Stimulated activated CD4-positive, alpha-beta T cell treated with anti-CD3 and anti-CD28 coated beads, Interleukin-1b, Interleukin-23, amount 100 ng/mL, for 4 hours (primary cell): ENCODE measurements at places on chromosomes 1 and 21.

DNA sequence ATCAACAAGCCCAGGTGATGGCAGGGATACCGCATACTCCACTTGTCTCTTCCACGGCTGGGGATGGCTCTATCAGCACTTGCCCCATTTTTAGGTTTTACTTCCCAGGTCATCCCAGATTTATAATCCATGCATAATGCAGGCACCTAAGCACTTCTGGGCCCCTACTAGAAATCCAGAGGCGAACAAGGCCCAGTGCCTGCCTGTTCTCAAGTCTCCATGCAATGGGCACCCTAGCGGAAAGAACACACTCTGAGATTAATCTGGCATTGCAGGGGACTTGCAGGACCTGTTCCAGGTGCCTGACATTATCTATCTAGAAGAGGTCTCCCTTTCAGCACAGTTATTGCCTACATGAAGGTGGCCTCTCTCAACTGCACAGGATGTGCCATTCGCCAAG, 39.8 kb downstream of the HIVEP3 start:
- no peak for DNase-seq

DNA sequence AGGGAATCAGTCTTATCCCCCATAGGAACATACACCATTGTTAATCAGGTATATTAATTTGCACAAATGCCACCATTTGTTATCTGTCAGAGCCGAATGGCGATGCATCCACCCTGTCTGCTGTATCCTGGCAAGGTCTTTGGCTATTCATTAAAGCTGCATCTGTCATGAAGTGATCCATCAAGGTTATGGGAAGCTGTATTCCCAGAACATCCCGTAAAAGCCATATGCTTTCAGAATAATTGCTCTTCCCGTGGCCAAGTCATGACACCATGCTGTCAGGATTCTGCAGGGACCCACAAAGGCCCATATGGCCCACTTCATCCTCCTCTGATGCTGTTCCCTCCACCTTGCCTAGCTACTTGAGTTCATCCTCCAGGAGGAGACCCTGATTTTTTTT, 103.9 kb downstream of the RAVER2 start:
- no peak for DNase-seq

DNA sequence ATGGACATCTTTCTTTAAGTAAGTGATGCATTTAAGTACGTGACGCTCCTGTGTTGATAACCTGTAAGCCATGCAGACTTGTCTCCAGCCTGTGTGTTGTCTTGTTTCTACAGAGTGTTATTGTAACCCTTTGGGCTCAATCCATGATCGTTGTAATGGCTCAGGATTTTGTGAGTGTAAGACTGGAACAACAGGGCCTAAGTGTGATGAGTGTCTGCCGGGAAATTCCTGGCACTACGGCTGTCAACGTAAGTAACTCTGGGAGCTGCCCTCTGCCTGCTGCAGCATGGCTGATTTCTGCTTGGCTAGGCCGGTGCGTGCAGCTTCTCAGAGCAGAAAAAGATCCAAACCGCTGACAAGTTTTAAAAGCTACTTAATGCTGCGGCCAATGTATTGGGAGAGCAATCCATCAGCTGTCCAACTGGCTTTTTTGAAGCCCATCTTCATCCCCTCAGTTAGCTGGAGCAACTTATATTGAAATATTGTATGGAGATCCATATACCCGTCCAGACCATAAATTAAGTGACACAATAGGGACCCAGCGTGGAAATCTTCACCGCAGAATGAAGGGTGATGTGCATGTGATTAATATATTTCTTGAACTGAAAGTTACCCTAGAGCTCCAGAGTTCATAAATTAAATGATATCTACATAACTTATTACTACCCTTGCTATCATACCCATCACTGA, 295.9 kb downstream of the NTNG1 start:
- DNase-seq = no peak

GRCh38 chr1:200636681-200637080, 16.1 kb upstream of the KIF14 start:
- no peak for DNase-seq

- DNase-seq = no peak
Measured at GRCh38 chr1:3822421-3822820, 26.1 kb upstream of the LRRC47 start.

DNA sequence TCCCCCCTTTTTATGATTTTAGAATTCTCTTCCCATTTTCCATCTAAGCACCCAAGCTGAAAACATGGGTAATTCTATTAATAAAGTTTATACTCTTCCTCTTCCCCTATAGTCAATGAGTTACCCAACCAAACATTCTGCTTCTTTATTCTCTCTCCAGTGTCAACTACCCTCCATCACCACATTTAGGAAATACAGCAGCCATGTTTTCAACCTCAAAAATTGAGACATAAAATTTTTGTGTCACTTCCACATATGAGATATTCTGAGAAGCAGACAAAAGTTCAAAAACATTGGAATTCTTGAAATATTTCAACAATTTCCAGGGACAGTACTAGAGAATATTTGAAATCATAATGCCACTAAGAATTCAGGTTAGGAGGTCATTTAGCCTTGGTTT, 64.8 kb upstream of the ATP1A1 start:
- DNase-seq = no peak

- DNase-seq = no peak
Measured at GRCh38 chr1:19981507-19982312, 2.3 kb upstream of the PLA2G2A start.

- no peak for DNase-seq
Measured at GRCh38 chr21:35217504-35218060, 168.5 kb upstream of the RUNX1 start.

GRCh38 chr1:192959657-192960186, 99.4 kb downstream of the UCHL5 start:
- no peak for DNase-seq

GRCh38 chr21:44049606-44050005, 37.5 kb downstream of the TRAPPC10 start:
- no peak for DNase-seq

DNA sequence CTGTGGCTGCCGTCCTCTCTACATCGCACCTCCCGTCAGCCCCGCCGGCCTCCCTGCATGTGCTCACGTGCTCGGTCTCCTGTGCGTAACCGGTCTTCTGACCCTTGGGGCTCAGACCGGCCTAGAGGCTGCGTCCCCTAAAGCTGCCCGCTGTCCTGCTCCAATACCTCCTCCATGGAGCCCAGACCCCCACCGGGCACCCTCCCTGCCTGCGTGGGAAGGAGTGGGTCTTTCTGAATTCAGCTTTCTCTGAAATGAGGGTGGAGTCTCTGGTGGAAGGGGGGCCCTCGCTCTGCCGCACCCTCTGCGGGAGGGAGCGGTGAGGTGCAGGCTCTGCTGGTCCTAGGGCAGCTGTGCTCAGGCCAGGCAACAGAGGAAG, 18.7 kb upstream of the POFUT2 start:
- no peak for DNase-seq

DNA sequence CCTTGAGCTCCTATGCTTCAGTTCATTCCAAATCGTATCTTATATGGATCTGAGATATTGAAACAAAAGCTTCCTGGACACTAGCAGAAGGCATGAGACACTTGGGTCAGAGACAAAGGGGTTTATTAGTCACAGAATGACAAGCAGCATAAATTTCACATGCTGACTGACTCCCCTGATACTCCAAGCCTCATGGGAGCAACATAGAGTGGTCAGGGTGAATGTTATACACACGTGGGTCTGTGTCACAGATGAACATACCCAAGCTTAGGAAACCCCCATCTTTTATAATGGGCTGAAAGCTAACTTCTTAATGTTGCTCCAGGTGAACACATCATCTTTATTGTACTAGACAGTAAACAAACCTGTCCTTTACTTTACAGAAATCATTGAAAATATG, 599.9 kb upstream of the RGS18 start:
- DNase-seq = no peak

DNA sequence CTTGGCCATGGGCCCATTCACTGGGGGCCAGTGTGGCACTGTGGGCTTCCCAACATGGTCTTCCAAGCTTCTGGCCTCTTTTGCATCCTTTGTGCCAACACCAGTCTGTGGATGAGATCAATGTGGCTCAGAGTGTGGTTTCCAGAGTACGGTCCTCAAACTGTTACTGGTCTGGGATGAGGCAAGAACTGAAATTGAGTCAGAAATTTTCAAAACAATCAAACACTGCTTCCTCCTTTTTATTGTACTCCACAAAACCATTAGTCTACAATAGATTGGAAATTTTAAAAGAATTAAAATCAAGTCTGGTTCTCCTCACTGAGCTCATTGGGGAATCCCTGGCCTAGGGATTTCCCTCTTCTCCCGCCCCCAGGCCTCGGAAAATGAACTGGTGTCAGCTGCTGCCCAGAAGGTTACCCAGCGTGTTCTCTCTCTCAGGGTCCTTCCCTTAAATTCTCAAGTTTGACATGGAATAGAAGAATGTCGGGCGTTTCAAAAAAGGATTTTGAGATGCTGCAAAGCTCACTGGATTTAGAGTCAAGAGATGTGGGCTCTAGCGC, 222.0 kb downstream of the SDCCAG8 start:
- no peak for DNase-seq

DNA sequence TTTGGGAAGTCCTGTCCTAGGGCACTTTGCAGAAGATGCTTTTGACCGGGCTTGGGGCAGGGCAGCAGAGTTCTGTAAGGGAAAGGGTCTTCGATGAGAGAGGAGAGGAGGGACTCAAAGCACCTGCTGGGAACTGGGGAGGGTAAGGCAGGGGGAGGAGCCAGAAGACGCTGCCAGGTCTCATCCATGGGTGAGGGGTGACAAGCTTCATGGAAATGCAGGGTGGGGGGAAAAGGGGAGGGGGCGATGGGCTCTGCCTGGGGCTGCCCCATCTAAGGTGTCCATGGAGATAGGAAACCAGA, 20.9 kb upstream of the C2CD2 start:
- DNase-seq = no peak

DNA sequence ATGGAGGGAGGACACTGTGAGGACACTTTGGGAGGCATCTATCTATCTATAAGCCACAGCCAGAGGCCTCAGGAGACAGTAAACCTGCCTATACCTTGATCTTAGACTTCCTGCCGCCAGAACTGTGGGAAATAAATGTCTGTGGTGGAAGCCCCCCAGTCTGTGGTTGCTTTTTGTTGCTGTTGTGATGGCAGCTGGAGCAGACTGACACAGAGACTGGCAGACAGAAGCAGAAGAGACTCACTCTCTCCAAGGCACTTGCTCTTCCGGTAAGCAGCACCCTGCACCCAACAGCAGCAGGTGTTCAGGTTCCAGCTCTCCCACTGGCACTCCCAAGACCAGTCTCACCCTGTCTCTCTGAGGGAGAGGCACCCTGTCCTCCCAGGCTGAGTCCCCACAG, 297.6 kb downstream of the TTLL7 start:
- no peak for DNase-seq

DNA sequence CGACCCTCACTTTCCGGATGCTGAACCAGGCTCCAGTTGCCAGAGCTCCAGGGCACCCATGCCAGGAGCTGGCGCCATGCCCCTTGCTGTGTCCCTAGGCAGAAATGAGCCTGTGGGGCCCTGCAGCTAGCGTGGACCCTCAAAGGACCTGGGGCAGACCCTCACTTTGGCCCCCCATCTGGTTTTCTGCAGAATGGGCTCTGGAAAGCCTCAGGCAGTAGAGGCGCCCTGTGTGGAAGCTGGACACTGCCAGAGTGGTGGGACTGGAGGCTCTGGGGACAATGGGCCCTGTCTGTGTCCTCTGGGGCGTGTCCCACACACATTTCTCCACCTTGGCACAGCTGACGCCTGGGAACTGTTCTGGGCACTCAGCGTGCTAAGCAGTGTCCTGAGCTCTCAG, 6.3 kb upstream of the AURKAIP1 start:
- DNase-seq = no peak

- DNase-seq = no peak
Measured at GRCh38 chr1:4595341-4596225, 58.8 kb upstream of the AJAP1 start.

GRCh38 chr1:223820971-223821370, 24.8 kb downstream of the TP53BP2 start:
- DNase-seq = no peak

- no peak for DNase-seq
Measured at GRCh38 chr21:34909492-34910292, 139.4 kb downstream of the RUNX1 start.

DNA sequence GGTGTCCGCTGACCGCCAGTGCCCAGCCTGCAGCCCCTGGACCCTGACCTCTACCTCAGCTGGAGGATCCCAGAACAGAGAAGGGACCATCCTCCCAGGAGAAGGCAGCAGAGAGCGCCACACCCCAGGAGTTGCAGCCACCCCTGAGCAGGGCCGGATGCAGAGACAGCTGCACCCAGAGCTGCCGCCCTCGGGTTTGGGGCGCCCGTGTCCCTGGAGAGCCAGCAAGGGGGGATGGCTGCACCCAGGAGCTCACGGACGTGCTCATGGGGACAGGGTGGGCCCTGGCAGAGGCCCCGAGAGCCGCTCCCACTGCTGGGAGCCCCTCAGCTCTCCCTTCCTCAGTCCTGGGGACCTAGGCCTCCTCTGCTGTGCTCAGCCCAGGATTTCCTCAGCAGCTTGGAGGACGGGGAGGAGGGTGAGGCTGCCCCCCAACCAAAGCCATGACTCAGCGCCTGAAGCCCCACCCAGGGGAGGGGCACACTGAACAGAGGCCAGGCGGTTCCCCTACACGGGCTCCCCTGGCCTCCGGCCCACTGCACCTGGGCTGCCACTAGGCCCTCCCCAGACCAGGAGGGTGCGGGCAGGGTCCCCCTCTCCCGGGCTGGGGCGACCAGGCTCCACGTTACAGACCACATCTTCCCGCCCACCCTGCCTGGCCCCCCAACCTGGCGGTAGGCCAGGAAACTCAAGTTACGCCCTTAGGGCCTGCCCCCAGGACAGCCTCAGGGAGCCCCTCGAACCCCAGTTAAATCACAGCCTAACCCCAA, 2.2 kb downstream of the ACAP3 start:
- peak; percentile 67 for DNase-seq

- no peak for DNase-seq
Measured at GRCh38 chr1:6673816-6674398, 27.7 kb downstream of the DNAJC11 start.

- DNase-seq = no peak
Measured at GRCh38 chr1:165869343-165869742, 41.9 kb downstream of the UCK2 start.

GRCh38 chr1:33762109-33762830, 101.6 kb upstream of the HMGB4 start:
- no peak for DNase-seq

DNA sequence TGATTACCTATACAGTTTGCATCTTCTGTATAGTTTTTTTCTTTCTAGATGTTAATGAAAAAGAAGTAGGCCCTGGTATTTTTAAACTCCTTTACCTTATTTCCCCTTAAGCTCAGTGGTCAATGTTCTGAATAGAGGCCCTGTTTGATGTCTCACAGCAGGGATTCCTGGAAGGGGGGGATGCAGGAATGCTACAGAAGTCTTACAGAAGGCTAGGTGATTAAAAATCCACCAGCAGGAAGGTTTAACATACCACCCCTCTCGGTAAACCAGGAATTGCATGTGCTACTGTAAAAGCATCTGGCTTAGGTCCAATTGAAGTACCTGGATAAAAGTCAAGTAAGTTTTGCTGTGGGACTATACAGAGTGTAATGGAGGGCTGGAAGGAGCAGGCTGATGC, 78.3 kb downstream of the NOS1AP start:
- no peak for DNase-seq

GRCh38 chr1:30452925-30453324, 270.5 kb downstream of the MATN1 start:
- no peak for DNase-seq

GRCh38 chr1:101003012-101003650, 22.5 kb downstream of the DPH5 start:
- no peak for DNase-seq
